ENCODE measurements at places on chromosomes 3 and 15.
A peak's percentile ranks its signal among the peaks of the same experiment; 100 is the strongest.

- DNase-seq = peak; percentile 7
These were observed 51.7 kb downstream of the SCN11A start for GRCh38 chr3:39000008-39000450.

GRCh38 chr15:52113708-52114107 lies 1.1 kb upstream of the BCL2L10 start:
- no peak for DNase-seq

DNA sequence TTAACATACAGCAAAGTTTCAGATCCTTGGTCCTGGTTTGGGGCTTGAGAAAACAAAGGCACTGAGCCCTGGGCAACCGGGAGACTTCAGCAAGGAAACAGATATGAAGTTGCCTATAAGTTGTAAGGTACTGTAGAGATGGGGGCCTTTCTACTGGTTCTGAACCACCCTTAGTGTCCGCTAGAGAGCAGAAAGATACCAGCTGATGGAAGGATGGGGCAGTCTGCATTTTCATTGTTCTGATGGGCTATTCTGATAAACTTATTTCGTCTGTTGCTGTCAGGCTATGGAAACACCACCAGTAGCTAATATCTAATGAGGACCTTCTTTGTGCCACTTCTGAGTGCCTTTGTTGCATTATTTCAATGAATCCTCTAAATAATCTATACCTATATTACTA lies 38.7 kb downstream of the FGD5 start:
- no peak for DNase-seq

GRCh38 chr15:31801152-31801551 lies 229.2 kb upstream of the CHRNA7 start:
- DNase-seq = no peak

- DNase-seq = no peak
These were observed 37.7 kb downstream of the CLDN18 start for GRCh38 chr3:138047596-138048158.

- DNase-seq = no peak
These were observed 28.0 kb upstream of the DCLK3 start for GRCh38 chr3:36792342-36792741.

- peak; percentile 94 for DNase-seq
These were observed at the start of the genes LSM3 and XPC for GRCh38 chr3:14178247-14179113. Gene LSM3 (plus strand): TSS chr3:14178817. CDS start chr3:14178861, 44 bp downstream. Gene XPC (minus strand): TSS chr3:14178601. CDS start chr3:14178568, 33 bp downstream.

DNA sequence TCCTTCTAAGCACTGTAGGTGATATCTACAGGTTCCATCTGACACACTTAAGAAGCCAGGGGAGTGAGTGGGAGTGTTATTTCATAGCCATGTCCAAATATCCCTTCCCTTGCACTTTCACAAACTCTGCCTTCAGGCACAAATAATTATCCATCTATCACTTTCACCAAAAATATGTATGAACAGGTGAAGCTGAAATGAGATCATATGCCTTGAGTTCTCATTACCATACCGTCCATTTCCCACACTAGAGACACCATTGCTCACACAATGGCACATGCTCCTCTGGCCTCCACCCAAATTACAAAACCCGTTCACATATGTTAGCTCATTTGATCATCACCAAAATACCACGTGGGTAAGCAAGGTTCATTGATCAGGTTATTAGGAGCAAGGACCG lies 151.9 kb upstream of the BNIP2 start:
- DNase-seq = no peak

DNA sequence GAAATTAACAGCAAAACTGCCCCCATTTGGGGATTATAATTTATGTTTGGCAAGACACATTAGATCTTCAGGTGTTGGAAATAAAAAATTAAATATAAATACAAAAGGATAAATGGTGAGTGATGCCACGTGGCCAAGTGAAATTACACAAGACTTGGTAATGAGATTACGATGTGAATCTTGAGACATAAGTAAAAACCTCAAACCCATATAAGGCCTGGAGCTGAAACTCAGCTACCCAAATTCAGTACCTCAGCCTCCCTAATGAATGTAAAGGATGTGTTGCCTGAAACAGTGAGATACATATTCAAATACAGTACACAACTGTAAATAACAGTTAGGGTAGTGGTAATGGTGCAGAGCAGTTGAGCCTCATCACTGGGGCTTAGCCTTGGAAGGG lies 1146.6 kb downstream of the OTOL1 start:
- no peak for DNase-seq

GRCh38 chr3:123536153-123536895 lies 48.5 kb downstream of the HACD2 start:
- no peak for DNase-seq

DNA sequence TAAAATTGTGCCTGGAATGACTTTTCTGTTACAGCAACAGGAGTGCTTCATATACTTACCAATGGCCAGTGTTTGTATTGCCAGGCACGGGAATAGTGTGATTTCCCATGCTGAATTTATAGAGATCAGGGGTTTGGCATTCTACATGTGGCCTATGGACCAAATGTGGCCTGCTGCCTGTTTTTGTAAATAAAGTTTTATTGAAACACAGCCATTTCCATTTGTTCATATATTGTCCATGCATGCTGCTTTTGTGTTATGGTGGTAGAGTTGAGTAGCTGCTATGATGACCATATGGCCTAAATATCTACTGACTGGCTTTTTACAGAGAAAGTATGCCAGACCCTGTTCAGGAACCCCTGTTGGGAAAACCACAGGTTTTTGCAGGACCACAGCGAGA lies 55.6 kb downstream of the SLCO3A1 start:
- DNase-seq = no peak

- no peak for DNase-seq
These were observed 39.1 kb downstream of the GOLM2 start for GRCh38 chr15:44327578-44327977.

GRCh38 chr15:76336254-76337058 lies at the start of gene ISL2:
Gene ISL2 (plus strand): TSS chr15:76336773. CDS start chr15:76336884, 111 bp downstream.
- DNase-seq = no peak

GRCh38 chr3:50602595-50603191 lies 8.9 kb downstream of the CISH start:
- DNase-seq = no peak

GRCh38 chr15:72916897-72917296 lies 133.3 kb upstream of the ADPGK start:
- DNase-seq = no peak

DNA sequence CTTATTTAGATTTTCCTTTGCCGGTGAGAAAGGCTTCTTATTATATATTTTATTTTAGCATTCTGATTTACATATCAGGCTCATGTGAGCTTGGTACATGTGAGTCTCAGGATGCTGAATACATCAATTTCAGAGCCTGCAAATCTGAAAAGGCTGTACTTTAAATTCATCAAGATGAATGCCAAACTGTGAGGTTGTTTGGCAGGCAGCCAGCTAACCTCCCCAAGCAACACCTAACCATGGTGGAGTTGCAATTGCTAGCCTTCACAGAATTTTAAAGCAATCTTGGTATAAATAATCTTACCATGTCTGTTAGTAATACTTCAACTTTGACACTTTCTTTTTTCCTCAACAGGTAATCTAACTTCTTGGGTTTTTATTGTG lies 252.5 kb downstream of the CDIN1 start:
- no peak for DNase-seq

DNA sequence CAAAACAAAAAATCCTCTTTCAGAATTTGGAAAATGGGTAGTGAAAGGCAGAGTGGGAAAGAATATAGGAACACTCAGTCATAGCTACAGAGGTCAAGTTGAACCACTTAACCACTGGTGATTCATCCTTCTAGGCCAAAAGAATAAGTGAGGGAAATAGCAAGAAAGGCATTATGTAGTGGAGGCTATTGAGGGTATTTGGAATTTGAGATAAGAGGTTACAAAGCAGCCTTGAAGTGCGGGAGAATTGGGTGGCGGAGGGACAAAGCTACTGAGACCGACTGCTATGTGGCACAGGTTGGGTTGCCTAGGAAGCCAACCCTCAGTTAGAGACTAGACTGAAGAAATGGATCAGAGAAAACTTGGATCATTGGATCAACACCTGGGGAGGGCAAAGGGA lies 109.5 kb downstream of the SYNPR start:
- no peak for DNase-seq

GRCh38 chr3:149468504-149469212 lies 5.8 kb upstream of the TM4SF4 start:
- no peak for DNase-seq
